ENCODE measurements at places on chromosomes 11 and 22. TPM values are rescaled to one million over a fixed set of nuclear protein-coding genes. Genes with fewer than 3 reads are reported as not detected.

Gene OR51B2
- total RNA-seq: not detected

Gene MCHR1
- not detected for total RNA-seq

Gene EFCAB6
- total RNA-seq: 0.21 TPM

Gene AASDHPPT
- total RNA-seq: 63.4 TPM

Gene RTN4R
- total RNA-seq: 16.3 TPM

Gene TMEM41B
- 126 TPM for total RNA-seq

Gene MRGPRX4
- not detected for total RNA-seq

Gene DEFB131B
- not detected for total RNA-seq

Gene C22orf23
- 0.49 TPM for total RNA-seq

Gene TIGD3
- total RNA-seq: 2.4 TPM

Gene VPREB1
- total RNA-seq: not detected

Gene GLYAT
- total RNA-seq: not detected

Gene KRTAP5-1
- total RNA-seq: not detected

Gene KRTAP5-10
- total RNA-seq: not detected

Gene CALCA
- total RNA-seq: not detected

Data from Panc1 (cell line).